NCI-H187 treated with DMSO at 0.1 percent for 48 hours (cell line): ENCODE measurements at places on chromosomes 1 and 21.

GRCh38 chr1:150927624-150928023, 1.5 kb downstream of the SETDB1 start:
- DNase-seq, result no peak

DNA sequence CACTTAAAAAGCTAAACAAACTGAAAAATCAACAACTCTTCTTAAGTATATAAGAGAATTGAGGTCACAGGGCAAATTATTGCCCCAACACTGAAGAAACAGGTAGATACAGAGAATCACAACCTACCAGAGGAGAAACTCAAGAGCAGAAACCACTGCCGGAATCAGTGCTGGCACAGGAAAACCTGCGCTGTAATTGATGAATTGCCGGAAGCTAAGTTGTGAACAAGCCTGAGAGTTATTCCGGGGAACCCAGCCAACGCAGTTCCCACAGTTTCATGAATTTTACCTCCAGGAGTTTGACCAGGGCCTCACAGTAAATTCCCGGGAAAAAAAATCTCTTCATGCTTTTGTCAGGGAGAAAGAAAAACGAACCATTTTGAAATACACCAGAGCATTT, 657.1 kb upstream of the BRINP3 start:
- DNase-seq, result no peak

DNA sequence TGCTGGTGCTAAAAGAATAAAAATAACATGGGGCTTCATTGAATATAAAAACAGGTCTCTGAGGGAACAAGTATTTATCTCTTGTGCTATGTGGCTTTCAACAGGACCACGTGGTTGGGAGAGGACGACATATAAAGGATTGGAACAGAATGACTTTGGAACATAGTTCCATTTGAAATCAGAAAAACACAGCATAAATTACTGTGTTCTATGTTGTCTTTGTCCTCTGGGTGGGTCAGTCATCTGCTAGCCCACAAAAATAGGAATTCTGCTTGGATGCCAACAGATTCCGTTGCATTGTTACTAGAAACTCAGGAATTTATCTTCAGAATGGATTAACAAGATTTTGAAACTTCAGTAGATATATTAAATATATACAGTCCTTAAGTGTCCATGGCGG, 5.9 kb downstream of the CEP85 start:
- no peak for DNase-seq

DNA sequence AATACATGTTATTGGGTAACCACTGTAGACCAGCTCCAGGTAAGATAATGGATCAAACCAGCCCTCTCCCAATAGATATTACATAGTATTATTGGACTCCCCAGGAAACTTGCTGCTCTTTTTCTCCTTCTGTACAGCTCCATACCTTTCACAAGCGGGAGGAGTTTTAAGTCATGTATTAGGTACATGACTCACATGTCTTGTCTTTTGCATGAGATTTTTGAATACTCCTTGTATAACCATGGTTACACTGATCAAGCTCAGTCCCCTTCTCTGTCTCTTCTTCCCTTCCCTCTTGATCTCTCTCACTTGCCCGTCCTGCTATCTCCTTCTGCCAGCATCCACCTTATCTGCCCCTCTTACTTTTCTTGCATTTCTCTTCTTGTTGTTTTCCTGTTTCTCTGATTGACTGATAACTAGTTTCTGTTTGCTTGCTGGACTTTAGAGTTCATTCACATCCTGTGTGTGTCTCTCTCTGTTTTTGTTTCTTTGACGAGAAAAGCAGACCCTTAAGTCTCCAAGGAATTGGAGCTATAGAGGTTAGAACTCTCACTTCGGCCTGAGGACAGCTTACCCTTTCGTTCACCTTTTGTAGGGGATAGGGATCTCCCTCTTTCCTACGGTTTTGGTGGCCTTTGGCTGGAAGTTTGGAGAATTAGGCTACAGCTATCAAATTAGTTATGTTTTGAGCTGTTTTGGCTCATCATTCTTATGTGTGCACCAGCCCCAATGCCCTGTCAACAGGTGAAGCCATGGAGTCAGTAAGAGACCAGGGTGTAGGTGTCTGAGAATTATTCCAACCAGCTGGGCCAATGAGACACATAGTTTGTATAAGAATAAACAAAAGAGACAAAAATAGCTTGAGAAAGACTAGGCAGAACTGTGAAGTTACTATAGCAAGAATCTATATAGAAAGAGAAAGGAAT, 49.0 kb upstream of the ASB17 start:
- no peak for DNase-seq

- DNase-seq, result no peak
Measured at GRCh38 chr21:45854690-45855247, 126.8 kb upstream of the COL6A1 start.

DNA sequence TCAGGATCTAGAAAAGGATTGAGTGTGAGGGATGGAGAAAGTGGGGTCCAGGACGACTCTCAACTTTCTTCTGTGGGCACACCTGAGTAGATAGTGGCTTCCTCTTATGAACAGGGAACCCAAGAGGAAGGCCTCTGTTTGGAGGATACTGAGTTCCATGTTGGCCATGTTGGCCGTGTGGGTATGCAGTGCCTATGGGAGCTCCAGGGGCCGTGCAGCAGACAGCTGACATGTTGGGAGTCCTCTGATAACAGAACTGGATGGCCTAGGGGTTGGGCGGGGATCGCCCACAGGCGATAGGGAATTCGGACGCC, 43.0 kb downstream of the TMEM53 start:
- no peak for DNase-seq

DNA sequence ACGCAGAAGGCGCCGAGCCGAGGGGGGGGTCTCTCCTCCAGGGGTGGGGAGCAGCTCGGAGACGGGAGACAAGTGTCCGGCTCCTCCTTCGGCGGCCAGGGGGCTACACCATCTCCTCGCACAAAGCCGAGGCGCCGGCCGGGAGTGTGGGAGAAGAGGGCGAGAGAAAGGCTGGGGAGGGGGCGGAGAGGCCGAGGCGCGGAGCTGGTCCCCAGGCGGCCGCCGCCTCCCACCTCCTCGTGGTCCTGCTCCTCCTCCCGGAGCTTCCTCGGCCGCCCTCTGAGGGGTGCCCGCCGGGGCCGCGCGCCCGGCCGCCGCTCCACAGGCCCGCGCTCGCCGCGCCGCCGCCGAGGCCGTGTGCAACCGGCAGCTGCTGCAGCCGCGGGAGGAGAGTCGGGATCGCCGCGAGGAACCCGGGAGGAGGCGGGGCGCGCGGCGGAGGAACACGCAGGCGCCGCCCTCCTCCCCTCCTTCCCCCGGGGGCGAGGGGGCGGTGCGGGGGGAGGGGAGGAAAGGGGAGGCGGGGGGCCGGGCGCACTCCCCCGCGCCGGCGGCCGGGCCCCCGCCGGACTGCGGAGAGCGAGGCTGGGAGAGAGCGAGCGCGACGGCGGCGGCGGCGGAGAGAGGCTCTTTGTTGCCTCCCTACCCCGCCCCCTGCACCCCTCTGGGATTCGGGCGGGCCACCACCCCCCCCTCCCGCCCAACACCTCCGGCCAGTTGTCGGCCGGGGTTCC, at the start of gene ENAH:
Gene ENAH, minus strand, starts transcription at position 395 of the 734 bp plus-strand sequence. CDS start 433 bp downstream, outside the sequence.
- DNase-seq, result no peak
